ENCODE measurements at places on chromosomes 2 and 18. TPM values are rescaled to one million over a fixed set of nuclear protein-coding genes. Genes with fewer than 3 reads are reported as not detected.

The B3GNT7 gene
- 108 TPM for total RNA-seq

The ALLC gene
- not detected for total RNA-seq

The SLC23A3 gene
- total RNA-seq = 6.3 TPM

The TET3 gene
- total RNA-seq = 26.2 TPM

The RPRM gene
- not detected for total RNA-seq

The FEV gene
- total RNA-seq = not detected

The RUFY4 gene
- total RNA-seq = 0.22 TPM

- H3K36me3 ChIP-seq = no peaks in the 10 kb centered on the region
- no peaks in the 10 kb centered on the region for H3K27me3 ChIP-seq
- DNase-seq = no peak
- no peak overlapping the region for H3K27ac ChIP-seq
Observed at GRCh38 chr2:190350371-190350770, 7.0 kb downstream of the INPP1 start.

DNA sequence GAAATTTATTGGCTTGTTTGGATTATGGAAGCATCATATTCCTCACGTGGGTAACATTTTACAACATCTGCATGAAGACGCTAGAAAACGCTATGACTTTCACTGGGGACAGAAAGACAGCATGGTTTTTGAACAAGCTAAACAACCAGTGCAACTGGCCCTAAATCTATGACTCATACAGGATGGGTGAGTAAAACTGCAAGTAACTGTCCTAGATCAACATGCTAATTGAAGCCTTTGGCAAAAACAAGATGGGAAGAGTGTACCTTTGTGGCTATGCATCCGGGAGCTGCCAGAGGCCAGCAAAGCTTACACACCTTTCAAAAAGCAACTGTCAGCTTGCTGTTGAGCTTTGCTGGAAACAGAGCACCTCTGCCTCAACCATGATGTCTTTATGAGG is 1096.0 kb upstream of the DDX18 start:
- H3K4me3 ChIP-seq = no peak overlapping the region
- H3K27ac ChIP-seq = no peak overlapping the region
- no peaks in the 10 kb centered on the region for H3K27me3 ChIP-seq
- H3K4me1 ChIP-seq = no peaks in the 10 kb centered on the region
- no peak for DNase-seq

GRCh38 chr2:27735263-27735904 is 36.1 kb upstream of the MRPL33 start:
- peak; percentile 92 for DNase-seq
- peak overlapping the region; percentile 86 for H3K27ac ChIP-seq
- peak overlapping the region; percentile 52 for H3K4me3 ChIP-seq
- H3K4me1 ChIP-seq = peaks cover 35% of the 10 kb centered on the region
- H3K36me3 ChIP-seq = no peaks in the 10 kb centered on the region

DNA sequence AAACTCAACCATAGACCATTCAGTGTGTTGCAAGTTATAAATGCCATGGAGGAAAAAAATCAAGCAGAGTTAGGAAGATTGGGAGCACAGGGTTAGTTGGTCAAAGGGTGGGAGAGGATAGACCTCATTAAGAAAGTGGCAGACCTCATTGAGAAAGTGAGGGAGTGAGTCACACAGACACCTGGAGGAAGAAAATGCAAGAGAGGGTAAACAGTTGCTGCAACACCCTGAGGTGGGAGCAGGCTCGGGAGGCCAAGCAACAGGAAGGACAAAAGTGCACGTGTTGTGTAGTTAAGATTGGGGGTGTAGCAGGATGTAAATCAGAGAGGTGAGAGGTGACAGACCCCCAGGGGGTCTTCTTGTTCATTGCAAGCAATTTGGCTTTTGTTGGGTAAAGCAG is 6.4 kb downstream of the IL1RL1 start:
- no peaks in the 10 kb centered on the region for H3K36me3 ChIP-seq
- H3K27ac ChIP-seq = no peak overlapping the region
- no peaks in the 10 kb centered on the region for H3K27me3 ChIP-seq
- H3K4me3 ChIP-seq = no peak overlapping the region
- H3K4me1 ChIP-seq = no peaks in the 10 kb centered on the region

DNA sequence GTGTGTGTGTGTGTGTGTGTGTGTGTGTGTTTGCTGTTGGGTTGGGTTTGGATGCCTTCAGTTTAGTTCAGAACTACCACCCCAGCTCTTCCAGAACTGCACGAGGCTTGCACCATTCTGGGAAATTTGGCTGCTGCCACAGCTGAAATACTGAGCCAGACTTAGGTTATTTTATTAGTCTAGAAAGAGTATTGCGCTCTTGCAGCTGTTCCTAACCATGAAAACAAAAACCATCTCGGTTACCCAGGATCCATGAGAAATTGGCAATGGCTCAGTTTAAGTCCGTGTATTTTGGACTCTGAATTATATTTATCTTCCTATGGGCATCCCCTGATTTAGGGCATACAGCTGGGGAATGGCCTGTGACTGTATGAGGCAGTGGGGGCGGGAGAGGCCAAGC is 83.2 kb downstream of the TANC1 start:
- H3K4me3 ChIP-seq = no peak overlapping the region
- no peak overlapping the region for H3K27ac ChIP-seq
- no peaks in the 10 kb centered on the region for H3K36me3 ChIP-seq
- H3K4me1 ChIP-seq = peaks cover 23% of the 10 kb centered on the region

GRCh38 chr2:225771701-225772100 is 372.2 kb downstream of the NYAP2 start:
- DNase-seq = no peak
- no peaks in the 10 kb centered on the region for H3K4me1 ChIP-seq
- H3K27ac ChIP-seq = no peak overlapping the region
- H3K36me3 ChIP-seq = no peaks in the 10 kb centered on the region
- no peak overlapping the region for H3K4me3 ChIP-seq
- H3K27me3 ChIP-seq = no peaks in the 10 kb centered on the region

DNA sequence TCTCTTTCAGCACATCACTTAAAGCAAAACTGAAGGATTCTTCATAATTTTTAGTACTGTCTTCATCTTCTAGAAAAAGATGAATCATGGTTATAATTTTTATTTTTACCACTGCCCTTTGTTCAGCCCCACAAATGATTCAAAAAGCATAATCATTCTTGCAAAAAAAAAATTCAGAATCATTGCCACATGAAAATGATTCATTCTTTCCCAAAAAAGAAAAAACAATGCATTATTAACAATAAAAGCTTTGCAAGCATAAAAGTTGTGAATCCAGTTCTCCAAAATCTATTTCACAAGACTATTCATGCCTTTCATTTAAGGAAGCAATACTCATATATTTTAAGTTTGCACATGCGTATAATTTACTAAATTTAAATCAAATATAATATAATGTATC is 204.8 kb downstream of the RBM43 start:
- no peak overlapping the region for H3K4me3 ChIP-seq
- DNase-seq = no peak
- no peak overlapping the region for H3K27ac ChIP-seq
- H3K36me3 ChIP-seq = no peaks in the 10 kb centered on the region

DNA sequence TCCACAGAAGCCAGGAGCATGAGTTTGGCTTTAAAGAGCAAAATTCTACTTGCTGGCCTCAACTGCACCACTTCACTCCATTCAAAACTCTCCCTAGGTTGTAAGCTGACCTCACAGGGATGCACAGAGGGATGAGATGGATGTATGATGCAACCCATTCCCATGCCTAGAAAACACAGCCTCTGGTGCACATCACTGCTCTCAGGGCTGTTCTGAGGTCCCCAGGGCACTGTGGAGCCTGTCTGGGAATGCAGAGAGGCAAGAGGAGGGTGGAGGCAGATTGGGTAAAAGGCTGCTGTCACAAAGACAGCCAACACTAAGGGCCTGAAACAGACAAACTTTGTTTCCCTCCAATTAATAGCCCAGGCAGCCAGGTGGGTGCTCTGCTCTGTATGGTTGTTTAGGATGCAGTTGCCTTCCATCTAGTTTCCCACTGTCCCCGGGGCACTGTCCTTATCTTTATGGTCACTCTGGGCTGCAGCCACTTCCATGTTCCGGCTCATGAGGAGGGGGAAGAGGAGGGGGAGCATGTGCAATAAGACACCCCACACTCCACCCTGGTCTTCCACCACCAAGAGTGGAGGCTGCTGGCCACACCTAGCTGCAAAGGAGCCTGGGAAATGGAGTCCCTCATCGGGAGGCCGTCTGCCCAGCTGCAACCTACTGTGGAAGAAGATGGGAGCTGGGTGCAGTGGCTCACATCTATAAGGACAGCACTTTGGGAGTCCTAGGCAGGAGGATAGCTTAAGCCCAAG is 7.0 kb downstream of the GPR45 start:
- no peaks in the 10 kb centered on the region for H3K27me3 ChIP-seq
- no peaks in the 10 kb centered on the region for H3K36me3 ChIP-seq

GRCh38 chr2:64153811-64154210 is 9.6 kb upstream of the PELI1 start:
- H3K27me3 ChIP-seq = no peaks in the 10 kb centered on the region
- DNase-seq = no peak
- no peaks in the 10 kb centered on the region for H3K4me1 ChIP-seq
- no peaks in the 10 kb centered on the region for H3K36me3 ChIP-seq

GRCh38 chr2:7933672-7934071 is 748.2 kb upstream of the ID2 start:
- no peak overlapping the region for H3K4me3 ChIP-seq
- no peaks in the 10 kb centered on the region for H3K4me1 ChIP-seq
- no peak overlapping the region for H3K27ac ChIP-seq
- no peaks in the 10 kb centered on the region for H3K27me3 ChIP-seq
- no peak for DNase-seq

DNA sequence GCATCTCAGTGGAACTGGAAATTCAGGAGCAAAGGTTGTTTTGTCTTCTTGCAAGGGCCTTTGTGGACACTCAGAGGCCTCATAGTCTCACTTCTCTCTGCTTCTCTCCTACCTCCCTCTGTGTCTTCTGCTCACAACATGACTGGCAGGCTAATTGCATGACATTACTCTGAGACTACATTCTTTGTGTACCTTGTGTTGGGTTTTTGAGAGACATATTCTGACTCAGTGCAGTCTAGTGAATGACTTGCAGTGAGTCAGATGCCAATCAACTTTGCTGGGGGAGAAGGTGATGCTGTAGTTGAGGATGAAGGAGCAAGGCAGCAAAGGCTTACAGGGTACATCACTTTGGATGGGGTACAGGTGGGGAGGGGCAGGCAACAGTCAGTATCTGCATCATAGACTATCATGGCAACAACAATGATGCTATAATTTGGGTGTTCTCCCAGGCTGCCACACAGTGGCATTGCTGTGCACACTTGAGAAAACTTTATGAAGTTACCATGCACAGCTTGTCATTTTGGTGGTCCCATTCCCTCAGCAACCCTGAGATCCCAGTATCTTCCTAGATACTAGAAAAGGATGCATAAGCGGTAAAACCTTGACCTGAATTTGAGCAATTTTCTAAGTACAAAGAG is 69.3 kb upstream of the SLC16A14 start:
- H3K36me3 ChIP-seq = no peaks in the 10 kb centered on the region
- no peaks in the 10 kb centered on the region for H3K4me1 ChIP-seq
- DNase-seq = no peak
- no peak overlapping the region for H3K27ac ChIP-seq

DNA sequence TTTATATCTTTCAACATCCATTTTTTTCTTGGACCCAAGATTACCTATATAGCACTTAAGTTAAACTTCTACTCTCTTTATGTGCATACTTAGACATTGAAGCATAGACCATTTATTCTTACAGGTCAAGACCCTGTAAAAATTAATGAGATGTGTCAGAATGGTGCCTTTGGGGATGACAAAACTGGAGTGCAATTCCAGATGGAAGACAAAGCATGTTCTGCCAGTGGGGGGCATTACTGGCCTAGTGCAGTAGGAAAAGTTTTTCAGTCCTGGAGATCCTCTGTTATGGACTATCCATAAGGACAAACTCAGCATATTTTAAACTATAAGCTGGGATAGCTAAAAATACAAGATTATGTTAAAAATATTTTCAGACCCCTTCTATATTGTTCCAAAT is 57.8 kb upstream of the MMADHC start:
- no peak overlapping the region for H3K4me3 ChIP-seq
- H3K27ac ChIP-seq = no peak overlapping the region
- no peaks in the 10 kb centered on the region for H3K4me1 ChIP-seq
- no peaks in the 10 kb centered on the region for H3K36me3 ChIP-seq
- no peaks in the 10 kb centered on the region for H3K27me3 ChIP-seq
- DNase-seq = no peak

- no peak overlapping the region for H3K27ac ChIP-seq
- no peak overlapping the region for H3K4me3 ChIP-seq
- no peaks in the 10 kb centered on the region for H3K4me1 ChIP-seq
- no peaks in the 10 kb centered on the region for H3K36me3 ChIP-seq
- no peaks in the 10 kb centered on the region for H3K27me3 ChIP-seq
- no peak for DNase-seq
Observed at GRCh38 chr2:184814421-184814820, 216.1 kb downstream of the ZNF804A start.

GRCh38 chr2:149490296-149490695 is 97.3 kb downstream of the MMADHC start:
- no peaks in the 10 kb centered on the region for H3K4me1 ChIP-seq
- no peak for DNase-seq
- H3K27me3 ChIP-seq = no peaks in the 10 kb centered on the region
- H3K27ac ChIP-seq = no peak overlapping the region
- H3K36me3 ChIP-seq = no peaks in the 10 kb centered on the region
- H3K4me3 ChIP-seq = no peak overlapping the region

- H3K4me1 ChIP-seq = no peaks in the 10 kb centered on the region
- no peak overlapping the region for H3K4me3 ChIP-seq
- no peaks in the 10 kb centered on the region for H3K36me3 ChIP-seq
- H3K27me3 ChIP-seq = no peaks in the 10 kb centered on the region
Observed at GRCh38 chr18:36391426-36392145, 94.1 kb downstream of the FHOD3 start.

- no peak for DNase-seq
- H3K27ac ChIP-seq = no peak within 1 kb of the TSS
- H3K36me3 ChIP-seq = no peaks in the 10 kb centered on the region
- H3K27me3 ChIP-seq = no peaks in the 10 kb centered on the region
- no peak within 1 kb of the TSS for H3K4me3 ChIP-seq
Observed at GRCh38 chr2:11533278-11534070, at the start of gene GREB1. Gene GREB1, plus strand, starts transcription at chr2:11534045. Its CDS starts 22,570 bp downstream, at chr2:11556615.

DNA sequence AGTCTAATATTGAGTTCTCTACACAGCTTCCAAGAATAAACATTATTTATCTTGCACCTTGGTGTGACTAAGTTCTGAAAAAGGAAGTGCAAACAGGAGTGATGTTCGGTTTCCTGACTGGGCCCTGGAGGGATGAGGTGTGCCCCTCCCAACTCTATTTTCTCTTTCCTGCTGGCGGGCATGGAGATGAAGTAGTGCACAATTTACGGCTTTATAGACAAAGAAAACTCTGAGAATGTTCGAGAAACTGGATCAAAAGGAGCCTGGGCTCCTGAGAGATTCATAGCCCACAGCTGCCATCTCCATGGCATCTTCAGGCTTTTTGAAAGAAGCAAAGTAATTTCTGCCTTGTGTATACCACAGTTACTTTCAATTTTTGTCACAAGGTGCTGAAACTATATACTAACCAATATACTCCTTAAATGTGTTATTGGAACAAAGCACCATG is 22.3 kb downstream of the LRATD1 start:
- H3K36me3 ChIP-seq = no peaks in the 10 kb centered on the region
- no peak for DNase-seq
- no peaks in the 10 kb centered on the region for H3K27me3 ChIP-seq
